Iris pigment epithelial cell (primary cell): ENCODE measurements at places on chromosomes 13 and 19.
A peak's percentile ranks its signal among the peaks of the same experiment; 100 is the strongest.

- peak; percentile 34 for DNase-seq
Measured at GRCh38 chr19:40445780-40446262, 1.7 kb upstream of the SERTAD3 start.

DNA sequence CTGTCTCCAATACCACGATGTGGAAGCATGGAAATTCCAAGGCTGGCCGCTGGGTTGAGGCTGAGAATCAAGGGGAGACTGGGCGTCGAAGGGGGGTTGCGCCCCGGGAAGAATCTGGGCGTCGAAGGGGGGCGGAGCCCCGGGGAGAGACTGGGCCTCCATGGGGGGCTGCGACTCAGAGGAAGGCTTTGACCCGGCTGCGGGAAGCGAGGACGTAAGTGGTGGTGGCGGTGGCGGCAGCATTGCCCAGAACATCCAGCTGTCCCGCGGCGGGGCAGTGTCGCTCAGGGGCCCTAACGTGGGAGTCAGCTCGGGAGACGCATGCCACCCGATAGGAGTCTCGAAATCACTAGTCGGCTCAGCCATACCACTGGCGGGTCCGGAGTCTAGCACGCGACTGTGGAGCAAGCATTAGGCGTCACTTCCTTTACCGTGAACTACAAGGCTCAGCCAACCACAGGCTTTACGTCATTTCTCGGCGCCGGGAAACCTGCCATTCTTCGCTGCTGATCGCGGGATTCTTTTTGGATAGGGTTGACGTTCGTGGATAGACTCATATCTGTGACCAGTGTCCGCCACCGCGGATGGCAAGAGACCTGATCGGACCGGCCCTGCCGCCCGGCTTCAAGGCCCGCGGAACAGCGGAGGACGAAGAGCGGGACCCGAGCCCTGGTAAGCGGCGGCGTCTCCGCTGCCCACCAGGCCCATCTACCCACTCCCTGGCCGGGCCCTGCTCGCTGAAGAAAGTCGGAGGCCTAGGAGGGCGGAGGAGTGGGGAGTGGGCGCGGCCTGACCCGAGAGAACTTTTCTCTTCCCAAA, at the start of the genes GPALPP1 and NUFIP1:
Gene GPALPP1, plus strand, starts transcription at position 468 of the 819 bp plus-strand sequence. Its CDS starts 117 bp downstream, at position 585.
Gene NUFIP1, minus strand, starts transcription at position 401 of the 819 bp plus-strand sequence. Its CDS starts 35 bp downstream, at position 366.
- peak; percentile 97 for DNase-seq

DNA sequence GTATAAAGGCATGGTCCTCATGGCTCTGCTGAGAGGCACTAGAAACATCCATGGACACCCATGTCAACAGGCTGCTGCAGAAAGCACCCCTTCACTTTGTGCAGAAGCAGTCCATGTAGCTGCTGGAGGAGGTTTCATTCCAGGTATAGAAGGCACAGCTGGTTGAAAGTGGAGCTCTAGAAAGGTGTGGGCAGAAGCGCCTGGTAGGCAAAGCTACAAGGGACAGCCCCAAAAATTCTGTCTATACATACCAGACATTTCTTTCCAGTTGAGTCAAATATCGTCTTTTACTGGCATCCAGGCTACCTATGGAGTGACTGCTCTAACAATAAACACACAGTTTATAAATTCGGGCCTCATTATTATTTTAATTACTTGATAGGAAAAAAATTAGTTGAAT, 129.3 kb downstream of the ENOX1 start:
- no peak for DNase-seq

GRCh38 chr19:35533822-35534392, 651 bp downstream of the GAPDHS start:
- DNase-seq = peak; percentile 21
